ENCODE measurements at places on chromosomes 3 and 15. TPM values are rescaled to one million over a fixed set of nuclear protein-coding genes. Genes with fewer than 3 reads are reported as not detected.

Gene IL5RA
- total RNA-seq, result not detected

Gene RTP4
- 3.0 TPM for total RNA-seq

Gene PLCB2
- total RNA-seq, result 95.7 TPM

Gene SKOR1
- total RNA-seq, result 0.09 TPM

Gene IGSF10
- not detected for total RNA-seq

Gene LRRIQ4
- total RNA-seq, result 0.09 TPM

Gene POLR2M
- 54.5 TPM for total RNA-seq

Data from activated CD4-positive, alpha-beta T cell treated with anti-CD3 and anti-CD28 coated beads, Interleukin-2, amount 10 ng/mL, durations not matched to agents 24 days and 14 days (primary cell).